ENCODE measurements at places on chromosomes 12 and 14.

DNA sequence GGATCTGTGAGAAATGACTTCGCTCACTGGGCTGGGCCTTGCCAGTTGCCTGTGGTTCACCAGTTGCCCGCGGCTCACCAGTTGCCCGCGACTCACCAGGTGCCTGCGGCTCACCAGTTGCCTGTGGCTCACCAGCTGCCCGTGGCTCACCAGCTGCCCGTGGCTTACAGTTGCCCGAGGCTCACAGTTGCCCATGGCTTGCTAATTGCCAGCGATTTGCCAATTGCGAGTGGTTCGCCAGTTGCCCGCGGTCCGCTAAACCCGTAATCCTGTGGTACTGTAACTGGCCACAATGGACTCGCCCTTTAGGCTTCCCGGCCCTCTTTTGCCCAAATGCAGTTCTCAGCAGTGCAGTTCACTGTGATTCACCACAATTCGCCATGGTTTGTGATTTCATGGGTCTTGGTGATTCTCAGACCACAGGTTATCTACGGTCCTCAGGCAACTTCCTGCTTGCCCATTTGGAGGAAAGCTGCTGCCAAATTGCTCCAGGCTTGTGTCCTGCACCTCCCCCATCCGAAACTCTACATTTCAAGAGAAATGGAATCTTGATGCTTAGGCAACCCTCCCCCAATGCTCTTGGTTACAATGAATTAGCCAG is 15.0 kb upstream of the MEG3 start:
- no peak for DNase-seq

DNA sequence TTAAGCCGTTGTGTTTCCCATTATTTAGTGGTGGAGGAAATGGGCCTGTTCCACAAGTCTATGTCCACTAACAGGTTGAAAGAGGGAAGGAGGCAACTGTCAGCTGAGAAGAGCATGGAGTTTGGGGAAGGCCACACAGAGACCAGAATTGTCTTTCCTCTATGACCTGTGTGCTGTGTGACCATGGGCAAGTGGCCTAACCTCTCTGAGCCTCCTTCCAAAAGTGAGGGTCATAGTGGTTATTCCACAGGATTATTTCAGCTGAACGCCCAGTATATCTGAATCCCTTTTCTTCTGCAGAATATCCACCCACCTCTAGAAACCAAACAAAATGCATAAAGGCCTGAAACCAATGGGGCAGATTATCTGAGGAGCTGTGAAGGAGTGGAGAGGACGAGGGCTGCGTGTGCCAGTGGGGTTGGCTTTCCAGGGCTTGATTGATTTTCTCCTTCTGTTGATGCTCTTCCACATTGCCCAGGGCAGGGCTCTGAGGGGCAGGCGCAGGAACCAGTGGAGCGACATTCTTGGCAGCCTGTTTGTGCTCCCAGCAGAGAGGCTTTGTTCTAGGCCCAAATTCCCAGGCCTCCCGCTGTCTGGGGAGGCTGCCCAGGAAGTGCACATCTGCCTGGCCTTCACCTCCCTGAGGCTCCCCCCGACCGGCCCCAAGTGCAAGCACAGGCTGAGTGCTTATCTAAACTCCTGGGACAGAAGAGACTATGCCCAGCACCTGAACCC is 452.7 kb downstream of the BCL11B start:
- no peak for DNase-seq

- no peak for DNase-seq
Observed at GRCh38 chr14:91731986-91732385, at the start of gene CATSPERB. TSS of gene CATSPERB (minus strand) at chr14:91732086. CDS start at chr14:91729479, 2,607 bp downstream.

DNA sequence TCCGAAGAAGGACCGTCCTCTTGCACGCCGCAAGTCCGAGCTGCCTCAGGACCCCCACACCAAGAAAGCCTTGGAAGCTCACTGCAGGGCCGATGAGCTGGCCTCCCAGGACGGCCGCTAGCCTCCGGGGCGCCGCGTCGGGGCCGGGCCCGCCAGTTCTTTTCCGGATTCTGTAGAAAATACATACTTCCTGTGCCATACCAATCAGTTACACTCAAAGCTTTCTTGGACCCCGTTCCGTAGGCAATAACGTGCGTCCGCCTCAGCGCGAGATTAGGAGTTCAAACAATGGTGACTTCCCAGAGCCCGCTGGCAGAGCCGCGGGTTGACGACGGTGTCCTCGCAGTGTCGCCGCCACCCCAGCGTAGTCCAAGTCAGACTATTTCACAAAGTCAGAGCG is 39.2 kb upstream of the DYNC1H1 start:
- no peak for DNase-seq

DNA sequence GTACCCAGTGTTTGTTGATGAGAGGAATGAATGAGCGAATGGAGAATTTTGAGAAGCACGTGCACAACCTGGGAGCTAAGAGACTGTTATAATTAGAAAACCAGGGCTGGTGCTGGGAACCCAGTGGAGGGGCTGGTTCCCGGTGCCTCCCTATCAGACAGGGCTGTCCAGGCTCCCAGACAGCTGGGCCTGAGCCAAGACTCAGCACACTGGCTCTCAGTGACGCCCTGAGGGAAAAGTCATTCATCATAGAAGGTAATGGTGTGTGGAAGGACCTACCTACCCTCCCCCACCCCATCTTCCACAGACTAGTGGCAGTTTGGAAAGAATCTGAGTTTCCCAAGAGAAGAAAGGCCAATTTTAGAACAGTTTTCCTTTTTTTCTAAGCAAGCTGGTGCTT is 34.7 kb downstream of the KCNA5 start:
- no peak for DNase-seq

DNA sequence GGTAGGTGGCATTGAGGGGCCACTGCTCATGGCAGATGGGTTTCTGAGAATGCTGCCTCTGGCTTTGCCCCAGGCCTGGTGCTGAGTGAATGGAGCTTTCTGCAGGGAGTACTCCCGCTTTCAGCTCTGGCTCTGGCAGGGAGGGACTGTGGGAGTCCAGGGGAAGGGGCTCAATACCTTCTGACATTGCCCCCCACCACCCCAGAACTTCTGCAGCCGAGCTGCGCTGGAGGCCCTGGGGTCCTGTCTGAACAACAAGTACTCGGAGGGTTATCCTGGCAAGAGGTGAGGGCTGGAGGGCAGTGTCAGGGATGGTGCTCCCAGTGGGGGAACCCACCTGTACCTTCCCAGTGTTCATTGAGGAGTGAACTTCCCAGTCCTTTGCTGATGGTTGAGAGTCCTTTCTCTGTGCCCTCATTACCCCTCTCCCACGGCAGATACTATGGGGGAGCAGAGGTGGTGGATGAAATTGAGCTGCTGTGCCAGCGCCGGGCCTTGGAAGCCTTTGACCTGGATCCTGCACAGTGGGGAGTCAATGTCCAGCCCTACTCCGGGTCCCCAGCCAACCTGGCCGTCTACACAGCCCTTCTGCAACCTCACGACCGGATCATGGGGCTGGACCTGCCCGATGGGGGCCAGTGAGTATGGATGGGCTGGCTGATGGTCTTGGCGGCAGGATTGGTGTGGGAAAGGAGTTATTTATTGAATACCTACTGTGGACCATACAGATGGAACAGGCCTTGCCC is 1.9 kb downstream of the SHMT2 start:
- DNase-seq, result no peak

GRCh38 chr12:10169104-10169503 is 2.8 kb downstream of the OLR1 start:
- DNase-seq, result no peak

DNA sequence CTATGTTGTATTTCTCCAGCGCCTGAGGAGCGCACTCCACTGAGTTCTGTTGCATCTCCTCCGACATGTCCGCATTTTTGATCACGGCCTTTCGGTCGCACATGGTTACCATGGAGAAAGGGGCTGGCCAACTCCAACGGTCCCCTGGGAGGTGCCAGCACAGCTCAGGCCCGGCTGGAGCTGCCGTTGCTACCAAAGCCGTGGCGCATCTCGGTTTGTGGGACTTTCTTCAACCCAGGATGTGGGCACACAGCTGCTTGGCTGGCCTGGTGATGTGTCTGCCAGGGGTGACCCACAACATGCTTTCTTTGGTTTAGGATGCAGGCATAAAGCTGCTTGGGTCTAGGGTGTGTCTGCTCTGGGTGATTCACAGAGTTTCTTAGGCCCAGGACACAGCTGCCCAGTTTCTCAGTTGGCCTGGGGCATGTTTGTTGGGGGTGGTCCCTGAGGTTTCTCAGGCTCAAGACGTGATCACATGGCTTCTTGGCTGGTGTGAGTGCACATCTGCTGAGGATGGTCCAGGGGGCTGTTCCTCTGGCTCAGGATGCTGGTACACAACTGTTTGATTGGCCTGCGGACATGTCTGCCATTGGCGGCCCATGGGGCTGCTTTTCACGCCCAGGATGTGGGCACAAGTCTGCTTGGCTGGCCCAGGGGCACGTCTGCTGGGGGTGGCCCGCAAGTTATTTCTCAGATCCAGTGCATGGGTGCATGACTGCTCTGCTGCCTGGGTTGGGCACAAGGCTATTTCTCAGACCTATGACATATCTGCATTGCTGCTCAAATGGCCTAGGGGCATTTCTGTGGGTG is 25.9 kb upstream of the GTF2A1 start:
- no peak for DNase-seq

GRCh38 chr12:57738661-57739237 is at the start of gene AGAP2:
TSS of gene AGAP2 (minus strand) at chr12:57738742. CDS start at chr12:57738246, 496 bp downstream.
- no peak for DNase-seq

DNA sequence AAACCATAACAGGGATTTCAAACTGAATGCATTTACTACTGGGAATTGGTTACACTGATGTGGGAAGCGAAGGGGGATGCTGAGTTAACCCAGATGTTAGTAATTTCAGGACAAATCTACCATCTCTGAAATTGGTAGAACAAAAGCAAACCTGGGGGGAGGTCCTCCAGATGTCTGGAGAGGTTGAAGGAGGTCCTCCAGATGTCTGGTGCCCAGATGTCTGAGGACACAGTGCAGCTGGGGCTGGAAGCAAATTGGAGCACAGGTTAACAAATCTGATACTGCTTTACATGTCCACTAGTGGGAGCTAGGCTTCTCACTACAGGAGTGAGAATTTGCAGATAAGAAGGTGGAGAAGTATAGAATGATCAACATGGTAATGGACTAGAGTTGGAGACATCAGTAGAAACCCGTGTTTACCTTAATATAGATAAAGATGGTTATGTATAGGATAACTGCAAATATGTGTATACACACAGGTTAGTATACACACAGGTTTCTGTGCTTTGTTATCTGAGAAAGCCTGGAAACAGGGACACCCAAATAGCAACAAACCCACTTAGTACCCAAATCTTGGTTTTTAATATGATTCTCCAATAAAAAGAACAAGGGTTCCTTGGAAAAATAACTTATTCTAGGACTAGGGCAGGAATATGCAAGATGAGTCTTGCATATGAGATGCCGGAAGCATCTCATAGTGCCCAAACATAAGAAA is 162.5 kb downstream of the C12orf50 start:
- DNase-seq, result no peak

DNA sequence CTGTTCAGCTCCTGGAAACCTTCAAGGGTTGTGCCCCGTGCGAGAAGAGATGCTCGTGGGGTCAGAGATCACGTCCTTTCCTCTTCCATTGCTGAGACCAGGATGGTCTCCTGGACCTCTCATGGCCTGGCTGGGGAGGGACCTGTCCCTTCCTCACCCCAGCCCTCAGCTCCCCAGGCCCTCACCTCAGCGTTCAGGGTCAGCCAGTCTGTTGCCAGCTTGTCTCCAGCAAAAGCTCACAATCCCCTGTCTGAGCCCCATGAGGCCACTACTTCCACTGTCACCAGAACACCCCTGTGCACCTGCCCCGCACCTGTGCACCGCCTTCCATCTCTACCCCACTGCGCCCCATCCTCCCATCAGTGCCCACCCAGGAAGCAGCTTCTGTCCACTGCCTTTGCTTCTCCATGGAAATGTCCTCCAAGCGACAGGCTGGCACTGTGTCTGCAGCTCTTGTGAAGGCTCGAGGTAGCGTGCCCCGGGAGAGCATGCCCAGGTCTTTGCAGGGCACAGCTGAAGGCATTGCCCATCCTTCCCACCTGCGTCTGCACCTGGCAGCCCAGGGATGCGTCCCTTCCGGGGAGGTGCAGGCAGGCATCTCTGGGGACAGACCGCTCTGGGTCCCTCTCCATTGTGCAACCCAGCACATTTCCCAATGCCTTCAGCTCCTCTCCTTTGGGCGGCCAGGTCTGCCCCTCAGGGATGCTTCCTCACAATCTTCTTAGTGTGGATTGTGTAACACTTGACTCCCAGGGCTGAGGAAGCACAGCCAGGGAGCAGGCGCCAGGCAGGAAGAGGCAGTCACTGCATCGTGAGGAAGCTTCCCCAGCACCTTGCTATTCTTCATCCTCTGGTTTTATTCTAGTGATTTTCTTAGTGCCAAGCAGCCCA is 179.6 kb downstream of the ADGRD1 start:
- DNase-seq, result no peak

- DNase-seq, result no peak
Observed at GRCh38 chr12:6832125-6832524, 3.9 kb downstream of the P3H3 start.

DNA sequence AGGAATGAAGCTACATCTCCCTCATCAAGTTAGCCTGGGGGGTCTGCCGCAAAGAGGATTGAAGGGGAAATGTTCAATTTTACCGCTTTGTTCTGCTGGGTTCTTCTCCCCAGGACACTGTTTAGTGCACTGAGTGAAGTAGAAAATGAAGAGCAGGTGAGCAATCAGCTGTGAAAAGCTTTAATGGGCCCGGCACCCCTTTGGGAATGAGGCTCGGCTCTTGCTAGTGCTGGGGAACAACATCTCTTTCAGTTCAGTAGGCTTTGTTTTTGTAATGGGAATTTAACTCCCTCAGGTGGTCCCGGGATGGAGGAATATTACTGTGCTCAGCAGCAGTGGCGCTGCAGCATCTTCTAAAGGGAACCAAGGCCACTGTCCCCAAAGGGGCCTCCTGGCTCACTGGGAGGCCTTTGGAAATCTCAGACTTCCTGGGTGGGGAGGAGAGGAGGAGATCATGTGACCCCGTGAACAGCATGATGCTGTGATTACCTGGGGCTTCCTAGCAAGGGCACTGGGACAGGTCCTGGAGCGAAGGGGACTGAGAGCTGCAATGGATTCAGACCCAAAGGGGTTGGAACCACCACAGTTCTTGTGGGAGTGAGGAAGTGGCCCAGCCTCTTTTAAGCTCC is 85.2 kb upstream of the MAX start:
- no peak for DNase-seq

GRCh38 chr12:41032386-41032785 is 155.7 kb upstream of the PDZRN4 start:
- DNase-seq, result no peak

- DNase-seq, result no peak
Observed at GRCh38 chr12:128571906-128572810, 251.6 kb downstream of the SLC15A4 start.

DNA sequence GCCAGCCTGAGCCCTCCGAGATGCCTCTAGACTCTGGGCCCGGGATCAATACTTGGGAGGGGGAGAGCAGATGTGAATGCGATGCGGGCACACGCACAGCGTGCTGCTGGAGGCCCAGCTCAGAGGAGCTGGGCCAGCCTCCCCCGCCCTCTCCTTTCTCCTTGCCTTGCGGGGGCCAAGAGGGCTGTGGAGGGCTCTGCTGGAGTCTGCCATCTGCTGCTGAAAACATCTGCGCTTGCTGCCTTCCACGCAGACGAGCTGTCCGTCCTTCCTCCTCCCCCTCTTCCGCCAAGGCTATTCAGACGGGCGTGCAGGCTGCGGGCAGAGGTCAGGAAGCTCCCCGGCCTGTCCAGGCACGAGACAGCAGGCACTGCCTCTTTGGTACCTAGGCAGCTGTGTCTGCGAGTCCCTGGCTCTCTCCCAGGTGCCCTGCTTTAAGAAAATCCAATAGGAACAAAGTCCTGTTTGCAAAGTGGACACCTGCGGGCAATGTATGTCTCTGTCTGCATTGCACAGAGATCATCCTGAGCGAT is 75.2 kb downstream of the SPRING1 start:
- DNase-seq, result no peak

- no peak for DNase-seq
Observed at GRCh38 chr14:96071561-96071960, 32.4 kb downstream of the C14orf132 start.

Data from GM10248 (cell line).